ENCODE measurements at places on chromosomes 2 and 18. TPM values are rescaled to one million over a fixed set of nuclear protein-coding genes. Genes with fewer than 3 reads are reported as not detected.

GRCh38 chr18:305003-305501, 37.2 kb upstream of the THOC1 start:
- DNase-seq = no peak

- peak; percentile 89 for DNase-seq
These were observed 20.2 kb upstream of the EMILIN2 start for GRCh38 chr18:2826581-2826980.

The EVX2 gene
- total RNA-seq = not detected

The GIGYF2 gene
- 46.4 TPM for total RNA-seq

DNA sequence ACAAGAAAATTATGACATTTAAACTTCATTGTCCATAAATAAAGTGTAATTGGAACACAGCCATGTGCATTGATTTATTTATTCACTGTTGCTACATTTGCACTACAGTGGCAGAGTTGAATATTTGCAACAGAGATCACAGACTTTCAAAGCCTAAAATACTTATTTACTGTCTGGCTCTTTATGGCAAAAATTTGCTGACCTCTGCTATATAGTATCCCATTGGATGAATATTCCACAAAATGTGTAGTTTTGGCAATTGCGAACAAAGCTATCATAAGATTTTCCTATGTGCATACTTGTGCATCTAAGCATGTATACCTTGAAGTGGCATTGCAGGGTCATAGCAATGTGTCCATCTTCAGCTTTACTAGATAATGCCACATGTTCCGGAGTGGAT, 32.1 kb downstream of the CCDC85A start:
- no peak for DNase-seq

DNA sequence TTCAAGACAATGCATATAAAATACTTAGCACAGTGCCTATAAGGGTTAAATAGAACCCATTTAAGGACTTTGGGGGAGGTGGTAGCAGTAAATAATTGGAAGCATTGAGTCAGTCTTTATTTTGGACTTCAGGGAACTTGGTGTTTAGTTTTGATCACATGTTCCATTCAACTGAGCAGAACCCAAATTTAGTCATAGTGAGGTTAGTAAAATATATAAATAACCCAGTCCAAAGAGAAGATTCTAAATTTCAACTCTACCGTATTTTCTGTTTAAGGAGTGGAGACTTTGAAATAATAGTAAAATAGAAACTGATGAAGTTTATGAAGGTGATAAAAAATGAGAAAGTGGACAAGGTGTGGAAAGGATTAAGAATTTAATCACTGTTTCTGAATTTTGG, 19.7 kb downstream of the TWSG1 start:
- DNase-seq = no peak

DNA sequence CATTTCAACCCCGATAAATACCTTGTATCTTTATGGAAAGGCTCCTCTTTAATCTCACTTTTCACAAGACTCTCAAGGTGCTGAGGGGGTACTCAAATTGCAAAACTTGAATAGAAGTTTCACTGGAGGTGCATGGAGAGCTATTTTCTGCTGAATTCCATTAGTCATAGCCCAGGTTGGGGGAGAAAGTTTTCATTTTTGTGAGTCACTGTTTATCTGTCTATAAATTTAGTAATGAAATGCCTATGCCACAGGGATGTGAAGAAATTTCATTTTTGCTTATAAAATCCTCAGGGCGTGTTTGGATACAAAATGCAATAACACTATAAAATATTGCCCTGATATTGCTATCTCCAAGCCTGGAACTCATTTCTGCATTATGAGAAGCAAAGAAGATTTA, 346.3 kb downstream of the LRATD1 start:
- DNase-seq = no peak

- no peak for DNase-seq
These were observed 75.3 kb downstream of the INHBB start for GRCh38 chr2:120421126-120421829.

The TAF1B gene
- total RNA-seq = 29.8 TPM

The ACTR2 gene
- 115 TPM for total RNA-seq

DNA sequence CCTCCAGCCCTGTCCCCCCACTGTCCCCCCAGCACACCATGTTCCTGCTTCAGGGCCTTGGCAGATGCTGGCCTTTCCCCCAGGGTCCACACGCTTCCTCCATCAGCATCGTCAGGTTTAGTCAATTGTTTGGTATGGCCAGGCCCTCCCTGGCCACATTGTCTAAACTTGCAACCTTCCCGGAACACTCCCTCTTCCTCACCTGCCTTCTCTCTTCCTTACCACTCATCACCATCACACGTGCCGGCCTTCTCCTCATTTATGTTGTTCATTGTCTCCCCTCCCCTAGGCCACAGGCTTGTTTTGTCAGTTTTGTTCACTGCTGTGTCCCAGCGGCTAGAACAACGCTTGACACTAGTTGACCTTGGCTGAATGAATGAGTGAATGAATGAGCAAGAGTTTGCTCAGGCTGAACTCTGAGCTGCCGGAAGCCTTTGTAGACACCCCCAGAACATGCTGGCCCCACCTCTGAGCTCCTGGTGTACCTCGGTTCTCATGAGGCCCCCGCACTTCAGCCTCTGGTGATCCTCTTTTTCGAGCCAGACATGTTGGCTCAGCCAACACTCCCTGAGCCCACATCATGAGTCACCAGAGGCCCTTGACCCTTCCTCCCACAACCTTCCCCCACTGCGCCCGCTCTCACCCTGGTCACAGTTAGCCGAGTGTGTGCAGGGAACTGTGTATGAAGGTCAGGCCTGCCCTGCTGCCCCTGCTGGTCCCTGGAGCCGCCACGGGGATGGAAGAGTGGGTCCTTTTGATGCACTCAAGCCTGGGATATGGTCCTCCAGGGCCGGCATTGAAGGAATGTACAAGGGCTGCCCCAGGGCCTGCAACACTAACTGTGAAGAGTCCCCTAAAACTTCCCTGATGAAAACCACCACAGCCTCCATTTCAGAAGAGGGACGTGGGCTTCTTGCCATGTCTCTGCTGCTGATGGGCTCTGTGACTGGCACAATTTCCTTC, 57.5 kb downstream of the HS1BP3 start:
- peak; percentile 97 for DNase-seq

GRCh38 chr18:14928396-14928795, 180.4 kb downstream of the ANKRD30B start:
- DNase-seq = no peak

DNA sequence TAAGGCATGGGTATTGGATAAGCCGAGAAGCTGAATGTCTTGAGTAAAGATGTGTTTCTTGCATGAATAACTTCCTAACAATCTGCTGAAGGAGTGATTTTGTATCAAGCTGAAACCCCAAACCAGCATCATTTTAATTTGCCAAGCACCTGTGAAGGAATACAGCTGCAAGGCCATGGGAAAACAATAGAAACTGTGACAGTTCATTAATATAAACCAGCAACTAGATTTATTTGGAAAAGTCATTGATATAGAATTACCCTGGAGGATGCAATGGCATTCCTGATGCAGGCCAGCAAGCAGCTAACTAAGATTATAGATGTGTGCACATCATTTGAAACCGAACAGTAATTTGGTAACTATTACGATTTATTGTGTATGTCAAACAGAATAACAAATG, 155.7 kb upstream of the TCF4 start:
- no peak for DNase-seq

The SERPINB4 gene
- total RNA-seq = not detected

The ZNF804A gene
- total RNA-seq = 5.8 TPM

The MAP3K19 gene
- not detected for total RNA-seq

GRCh38 chr2:63888490-63889402, 47.0 kb downstream of the UGP2 start:
- DNase-seq = peak; percentile 53

DNA sequence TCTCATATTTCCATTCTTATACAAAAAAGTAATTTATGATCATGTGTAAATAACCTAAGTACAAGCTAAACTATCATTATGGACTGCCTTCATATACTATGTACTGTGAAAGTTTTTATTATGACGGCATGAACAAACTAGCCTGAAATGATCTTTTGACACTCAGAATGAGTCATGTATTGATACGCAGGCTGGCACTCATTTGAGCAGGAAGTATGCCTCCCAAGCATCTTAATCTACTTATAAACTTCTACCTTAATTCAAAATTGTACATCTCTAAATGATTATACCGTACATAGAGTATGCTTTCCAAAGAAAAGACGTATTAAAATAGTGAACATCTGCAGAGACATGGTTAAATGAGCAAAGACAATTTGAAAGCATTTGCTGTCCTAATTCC, 207.1 kb upstream of the SPOPL start:
- DNase-seq = no peak

DNA sequence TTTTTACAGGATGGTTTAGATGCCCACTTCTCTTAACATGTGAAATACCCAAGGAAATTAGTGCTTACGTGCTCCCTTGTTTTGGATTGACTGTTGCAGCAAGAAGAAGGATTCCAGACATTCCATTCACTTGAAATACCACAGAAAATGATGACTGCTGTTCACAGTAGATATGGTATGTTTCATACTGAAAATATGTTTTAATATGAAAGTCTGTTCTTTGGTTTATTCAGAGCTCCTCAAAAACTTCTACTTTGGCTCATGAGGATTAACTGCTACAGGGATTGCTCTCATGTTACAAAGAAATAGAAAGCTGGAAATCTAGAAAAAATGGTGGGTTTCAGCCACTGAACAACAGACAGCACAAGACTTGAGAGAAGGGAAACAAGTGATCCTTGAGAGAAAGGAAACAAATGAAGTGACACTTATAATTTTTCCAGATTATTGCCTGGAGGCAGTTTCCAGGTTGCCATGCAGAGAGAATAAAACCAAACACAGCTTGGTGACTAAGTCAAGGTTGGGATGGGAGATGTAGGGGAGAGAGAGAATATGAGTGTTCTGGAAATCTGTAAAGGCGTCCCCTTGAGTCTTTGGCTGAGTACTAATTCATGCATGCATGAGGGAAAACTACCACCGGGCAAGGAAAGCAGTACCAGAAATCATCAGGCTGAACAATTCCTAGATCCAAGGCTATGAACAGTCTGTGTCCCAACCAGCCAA, 348.1 kb downstream of the CLIP4 start:
- peak; percentile 65 for DNase-seq

- peak; percentile 26 for DNase-seq
These were observed 30.0 kb upstream of the ATG16L1 start for GRCh38 chr2:233221378-233222063.

GRCh38 chr2:212078103-212078502, 460.5 kb downstream of the ERBB4 start:
- DNase-seq = no peak

GRCh38 chr2:218028189-218028495, 25.3 kb upstream of the TNS1 start:
- no peak for DNase-seq

DNA sequence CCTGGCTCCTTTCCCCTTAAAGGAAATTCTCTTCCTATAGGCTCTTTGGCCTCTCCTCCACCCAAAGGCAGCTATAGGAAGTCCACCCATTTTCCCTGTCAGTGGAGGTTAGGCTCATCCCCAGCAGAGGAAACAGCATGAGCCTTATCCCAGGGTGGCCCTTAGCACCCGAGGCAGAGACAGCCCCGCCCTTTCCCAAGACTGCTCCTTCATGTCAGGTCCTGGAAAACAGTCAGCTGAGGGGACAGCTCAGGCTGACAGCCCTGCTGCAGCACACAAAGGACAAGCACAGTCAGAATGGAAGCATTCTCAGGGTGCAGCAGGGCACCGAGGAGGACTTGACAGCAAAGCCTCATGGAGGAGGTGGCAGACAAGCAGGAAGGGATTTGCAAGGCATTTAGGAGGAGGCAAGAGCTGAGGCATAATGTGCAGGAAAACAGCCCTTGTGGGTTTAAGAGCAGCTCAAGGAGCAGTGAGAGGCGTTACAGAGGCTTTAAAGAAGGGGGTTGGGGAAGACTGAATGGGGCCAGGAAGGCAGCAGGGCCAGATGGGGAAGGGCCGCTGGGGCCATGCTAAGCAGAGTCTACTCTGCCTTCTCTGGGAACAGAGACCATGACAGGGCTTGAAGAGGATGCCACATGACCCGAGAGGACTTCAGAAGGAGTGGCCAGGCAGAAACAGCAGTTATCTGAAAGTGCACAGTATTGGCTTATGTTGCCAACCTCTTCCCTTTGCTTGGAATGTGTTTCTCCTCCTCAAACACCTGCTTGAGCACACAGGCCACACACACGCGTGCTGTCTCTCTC, 216.6 kb downstream of the SH3BP4 start:
- no peak for DNase-seq

GRCh38 chr2:54595999-54596902, 127.2 kb upstream of the EML6 start:
- DNase-seq = no peak

GRCh38 chr2:61853086-61853846, 594 bp downstream of the FAM161A start:
- peak; percentile 28 for DNase-seq

DNA sequence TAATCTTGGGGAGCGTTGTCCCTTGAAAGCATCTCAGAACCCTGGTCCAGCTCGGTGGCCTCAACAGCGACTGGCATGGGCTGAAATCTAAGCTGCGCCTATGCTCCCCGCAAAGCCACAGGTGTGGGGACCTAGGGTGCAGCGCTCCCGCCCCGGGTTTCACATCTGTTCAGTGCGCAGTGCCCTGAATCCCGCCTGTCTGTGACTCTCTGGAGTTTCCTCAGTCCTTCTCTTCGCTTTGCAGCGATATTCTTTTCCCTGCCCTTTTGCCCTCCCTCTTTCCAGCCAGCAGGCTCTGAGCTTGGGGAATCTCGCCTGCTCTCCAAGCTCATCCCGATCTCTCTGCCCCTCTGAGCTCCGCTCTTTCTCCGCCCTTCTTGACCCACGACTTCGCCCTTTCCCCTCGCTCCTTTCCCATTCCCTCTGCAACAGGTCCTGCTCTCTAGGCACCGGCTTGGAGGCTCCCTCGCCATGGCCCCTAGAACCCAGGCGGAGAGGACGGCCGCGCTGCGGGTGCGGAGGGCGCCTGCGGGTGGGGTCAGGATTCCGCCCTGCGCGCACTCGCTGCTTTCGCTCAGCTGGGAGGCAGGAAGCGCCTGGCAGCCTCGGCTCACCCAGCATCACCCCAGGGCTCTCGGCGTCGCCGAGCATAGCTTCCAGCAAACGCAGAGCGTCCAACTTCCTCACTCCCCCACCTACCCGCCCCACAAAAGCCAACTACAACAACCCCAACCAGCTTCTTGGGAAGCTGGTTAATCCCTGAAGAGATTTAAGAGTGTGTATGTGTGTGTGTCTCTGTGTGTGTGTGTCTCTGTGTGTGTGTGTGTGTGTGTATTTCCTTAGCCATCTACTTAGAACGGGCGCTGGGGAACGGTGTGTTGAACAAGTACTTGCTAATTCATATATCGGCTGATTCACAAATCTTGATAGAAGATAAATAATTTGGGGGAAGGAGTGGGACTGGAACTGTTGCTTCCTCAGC, 1.1 kb downstream of the GRP start:
- DNase-seq = no peak

DNA sequence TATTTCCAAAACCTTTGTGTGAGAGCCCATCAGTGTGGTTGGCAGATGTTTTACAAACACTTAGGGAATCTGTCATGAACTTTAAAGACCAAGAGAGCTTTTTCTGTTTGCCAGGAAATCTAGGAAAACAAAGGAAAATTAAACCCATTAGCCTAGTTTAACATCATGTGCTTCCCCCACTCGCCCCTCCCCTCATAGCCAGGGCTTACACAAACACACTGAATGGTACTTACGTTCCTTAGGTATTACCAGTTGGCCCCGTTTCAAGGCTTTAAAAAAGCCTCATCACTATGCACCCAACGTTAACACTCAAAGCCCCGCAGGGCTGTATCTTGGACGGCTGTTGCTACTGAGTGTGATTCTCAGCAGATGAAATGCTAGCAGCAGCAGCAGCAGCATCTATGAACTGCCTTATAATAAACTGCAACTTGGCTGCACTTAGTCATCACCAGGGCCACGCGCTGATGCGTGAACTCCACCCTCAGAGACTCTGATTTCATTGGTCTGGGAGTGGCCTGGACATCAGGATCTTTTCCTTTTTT, 20.1 kb upstream of the TTC39C start:
- peak; percentile 82 for DNase-seq

- no peak for DNase-seq
These were observed 25.1 kb downstream of the BAZ2B start for GRCh38 chr2:159591221-159591620.
